ENCODE measurements at places on chromosomes 1 and 21.

- no peak overlapping the region for H3K4me3 ChIP-seq
- no peaks in the 10 kb centered on the region for H3K36me3 ChIP-seq
- DNase-seq = no peak
- no peaks in the 10 kb centered on the region for H3K4me1 ChIP-seq
- no peaks in the 10 kb centered on the region for H3K27me3 ChIP-seq
Measured at GRCh38 chr1:95046359-95046758, 26.4 kb downstream of the ALG14 start.

DNA sequence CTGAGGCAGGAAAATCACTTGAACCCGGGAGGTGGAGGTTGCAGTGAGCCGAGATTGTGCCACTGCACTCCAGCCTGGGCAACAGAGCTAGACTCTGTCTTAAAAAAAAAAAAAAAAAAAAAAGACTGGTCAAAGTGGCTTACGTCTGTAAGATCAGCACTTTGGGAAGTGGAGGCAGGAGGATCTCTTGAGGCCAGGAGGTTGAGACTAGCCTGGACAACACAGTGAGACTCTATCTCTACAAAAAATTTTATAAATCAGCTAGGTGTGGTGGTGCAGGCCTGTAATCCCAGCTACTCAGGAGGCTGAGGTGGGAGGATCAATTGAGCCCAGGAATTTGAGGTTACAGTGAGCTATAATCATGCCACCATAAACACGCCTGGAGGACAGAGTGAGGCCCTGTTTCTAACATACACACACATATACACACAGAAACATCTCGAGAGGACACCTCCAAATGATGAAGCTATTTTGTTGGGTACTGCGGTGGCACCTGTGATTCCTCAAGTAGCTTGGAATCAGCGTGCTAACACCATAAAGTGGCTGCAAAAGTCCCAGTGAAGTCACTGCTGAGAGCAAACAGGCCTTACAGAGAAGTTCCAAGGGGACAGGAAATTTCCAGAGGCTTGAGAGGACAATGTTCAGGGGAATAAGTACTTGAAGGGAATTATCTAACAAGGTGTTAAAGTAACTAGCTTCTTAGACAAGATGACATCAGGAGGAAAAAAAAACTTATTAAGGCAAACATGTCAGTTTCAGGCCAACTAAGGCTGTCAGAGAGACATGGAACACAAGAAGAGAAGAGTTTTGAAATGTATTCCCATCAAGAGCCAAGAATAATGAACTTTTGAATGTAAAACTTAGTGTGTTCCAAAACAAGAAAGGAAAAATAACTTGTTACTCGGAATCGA, 1.3 kb downstream of the NADK start:
- H3K4me1 ChIP-seq = peaks cover 59% of the 10 kb centered on the region
- H3K27me3 ChIP-seq = no peaks in the 10 kb centered on the region
- no peak for DNase-seq
- H3K4me3 ChIP-seq = peak overlapping the region; percentile 83
- H3K36me3 ChIP-seq = peaks cover 5% of the 10 kb centered on the region
- peak overlapping the region; percentile 96 for H3K27ac ChIP-seq

DNA sequence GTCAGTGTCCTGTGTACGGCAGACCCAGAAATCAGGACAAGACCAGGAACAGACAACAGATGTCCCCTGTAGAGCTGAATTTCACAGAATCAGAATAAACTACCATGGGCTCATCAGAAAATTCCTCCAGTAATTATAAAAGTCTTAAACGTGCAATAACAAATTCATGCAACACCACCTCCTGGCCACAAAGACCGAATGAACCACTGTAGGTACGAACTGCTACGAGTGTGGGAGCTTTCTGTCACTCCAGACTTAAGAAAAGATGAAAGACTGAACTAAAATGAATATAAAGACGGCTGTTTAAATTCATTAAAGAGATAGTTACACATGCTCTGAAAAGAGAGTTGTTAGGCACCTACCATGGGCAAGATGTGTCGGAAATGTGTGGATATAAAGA, 333.5 kb downstream of the RRAGC start:
- no peaks in the 10 kb centered on the region for H3K36me3 ChIP-seq
- peaks cover 22% of the 10 kb centered on the region for H3K4me1 ChIP-seq
- no peaks in the 10 kb centered on the region for H3K27me3 ChIP-seq
- H3K4me3 ChIP-seq = no peak overlapping the region

- DNase-seq = no peak
- peaks cover 5% of the 10 kb centered on the region for H3K36me3 ChIP-seq
- H3K27me3 ChIP-seq = no peaks in the 10 kb centered on the region
- no peak overlapping the region for H3K27ac ChIP-seq
Measured at GRCh38 chr21:44973598-44973997, 33.8 kb downstream of the SLX9 start.

DNA sequence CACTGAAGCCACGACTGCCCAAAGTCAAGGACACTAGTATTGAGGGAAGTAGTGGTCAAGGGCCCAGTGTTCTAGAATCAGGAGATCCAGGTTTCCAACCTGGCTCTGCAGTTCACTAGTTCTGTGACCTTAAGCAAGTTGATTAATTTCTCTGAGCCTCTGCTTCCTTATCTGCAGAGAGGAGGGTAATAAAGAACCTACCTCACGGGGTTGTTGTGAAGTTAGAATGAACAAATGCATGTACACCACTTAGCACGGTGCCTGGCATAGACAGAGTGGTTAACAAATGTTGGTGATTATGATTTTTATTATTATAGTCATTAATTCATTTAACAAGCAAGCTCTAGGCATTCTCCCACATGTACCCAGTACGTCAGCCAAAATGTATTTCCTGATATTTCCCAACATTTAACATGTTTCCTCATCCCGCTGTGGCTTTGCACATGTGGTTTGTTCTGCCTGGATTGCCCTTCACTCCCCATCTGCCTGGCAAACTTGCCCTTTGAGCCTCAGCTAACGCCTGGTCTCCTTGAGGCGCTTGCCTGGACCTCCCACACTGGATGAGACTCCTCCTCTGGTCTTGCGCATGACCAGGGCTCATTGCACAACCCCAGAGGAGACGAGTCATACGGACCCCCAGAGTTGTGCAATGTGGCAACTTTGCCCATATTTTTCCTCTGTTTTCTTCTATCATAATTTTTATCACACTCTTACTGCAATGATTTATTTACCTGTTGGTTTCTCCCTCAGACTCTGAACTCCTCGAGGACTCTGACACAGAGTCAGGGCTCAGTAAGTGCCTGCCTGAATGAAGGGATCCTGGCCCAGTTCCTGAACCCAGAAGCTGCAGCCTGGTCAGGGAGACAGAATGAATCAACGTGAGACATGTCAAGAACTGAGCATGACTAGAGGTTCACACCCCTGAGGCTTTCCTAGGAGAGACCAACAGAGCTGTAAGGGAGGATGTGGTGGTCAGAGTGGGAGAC, 20.7 kb upstream of the MFSD2A start:
- no peak overlapping the region for H3K4me3 ChIP-seq
- H3K27me3 ChIP-seq = no peaks in the 10 kb centered on the region
- peaks cover 4% of the 10 kb centered on the region for H3K4me1 ChIP-seq
- H3K36me3 ChIP-seq = no peaks in the 10 kb centered on the region
- no peak for DNase-seq

- DNase-seq = no peak
- H3K36me3 ChIP-seq = peaks cover 7% of the 10 kb centered on the region
- no peak overlapping the region for H3K27ac ChIP-seq
- no peak overlapping the region for H3K4me3 ChIP-seq
- peaks cover 71% of the 10 kb centered on the region for H3K4me1 ChIP-seq
Measured at GRCh38 chr1:167673265-167673664, 43.2 kb downstream of the RCSD1 start.

DNA sequence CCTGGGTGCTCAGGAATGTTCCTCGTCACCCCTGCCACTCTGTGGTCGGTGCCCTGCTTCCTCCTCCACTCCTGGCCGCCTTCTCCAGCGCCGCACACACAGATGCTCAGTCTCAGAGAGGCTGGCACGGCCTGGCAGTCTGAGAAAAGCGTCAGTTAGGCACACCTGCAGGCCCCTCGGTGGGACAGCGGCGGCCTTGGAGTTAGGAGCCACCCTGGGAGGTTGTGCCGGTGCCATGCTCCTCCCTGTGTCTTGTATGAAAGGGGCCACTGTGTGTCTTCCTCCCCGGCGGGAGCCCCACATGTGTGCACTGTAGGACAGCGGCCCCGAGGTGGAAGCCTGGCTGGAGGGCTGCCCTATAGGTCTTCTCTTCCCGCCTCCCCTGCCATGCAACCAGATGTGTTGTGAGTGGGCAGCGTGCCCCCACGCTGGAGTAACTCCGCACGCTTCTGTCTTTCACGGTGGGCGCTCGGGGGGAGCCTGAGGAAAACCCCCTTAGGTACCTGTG, 145.2 kb downstream of the PGBD5 start:
- no peaks in the 10 kb centered on the region for H3K27me3 ChIP-seq
- peak overlapping the region; percentile 16 for H3K4me3 ChIP-seq
- no peak overlapping the region for H3K27ac ChIP-seq
- H3K4me1 ChIP-seq = peaks cover 26% of the 10 kb centered on the region

DNA sequence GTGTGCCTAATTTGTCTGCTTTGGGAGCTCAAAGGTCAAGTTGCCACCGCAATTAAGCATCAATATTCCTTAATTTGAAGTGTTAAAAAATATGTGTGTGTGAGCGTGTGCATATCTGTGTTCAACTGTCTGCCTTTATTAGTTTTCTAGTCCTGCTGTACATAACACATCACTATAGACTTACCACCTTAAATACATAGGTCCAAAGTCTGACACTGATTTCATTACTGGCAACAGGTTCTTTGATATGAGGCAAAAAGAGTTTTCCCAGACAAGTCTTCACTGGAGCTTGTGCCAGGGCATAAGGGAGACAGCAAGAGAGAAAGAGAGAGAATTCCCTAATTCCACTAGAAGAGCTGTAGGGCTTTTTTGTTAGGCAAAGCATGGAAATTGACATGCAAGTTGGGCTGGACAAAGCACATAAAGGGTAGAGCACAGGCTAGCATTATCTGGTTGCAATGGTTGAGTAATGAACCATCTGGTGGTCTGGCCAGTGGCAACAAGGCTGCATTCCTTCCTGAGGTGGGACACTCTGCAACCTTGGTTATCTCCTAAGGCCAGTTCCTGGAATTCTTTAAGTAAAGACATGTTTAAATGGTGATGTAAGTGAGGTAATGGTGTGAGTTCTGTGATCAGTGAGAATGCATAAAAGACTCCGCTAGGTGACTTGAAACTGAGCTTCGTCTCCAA, 457.2 kb upstream of the ADAMTS5 start:
- no peaks in the 10 kb centered on the region for H3K36me3 ChIP-seq
- H3K27me3 ChIP-seq = no peaks in the 10 kb centered on the region
- no peak overlapping the region for H3K4me3 ChIP-seq
- H3K4me1 ChIP-seq = no peaks in the 10 kb centered on the region
- DNase-seq = no peak
- H3K27ac ChIP-seq = no peak overlapping the region

- DNase-seq = no peak
- no peaks in the 10 kb centered on the region for H3K36me3 ChIP-seq
- H3K27me3 ChIP-seq = no peaks in the 10 kb centered on the region
- H3K27ac ChIP-seq = no peak overlapping the region
Measured at GRCh38 chr1:41689558-41689981, 205.1 kb upstream of the EDN2 start.

DNA sequence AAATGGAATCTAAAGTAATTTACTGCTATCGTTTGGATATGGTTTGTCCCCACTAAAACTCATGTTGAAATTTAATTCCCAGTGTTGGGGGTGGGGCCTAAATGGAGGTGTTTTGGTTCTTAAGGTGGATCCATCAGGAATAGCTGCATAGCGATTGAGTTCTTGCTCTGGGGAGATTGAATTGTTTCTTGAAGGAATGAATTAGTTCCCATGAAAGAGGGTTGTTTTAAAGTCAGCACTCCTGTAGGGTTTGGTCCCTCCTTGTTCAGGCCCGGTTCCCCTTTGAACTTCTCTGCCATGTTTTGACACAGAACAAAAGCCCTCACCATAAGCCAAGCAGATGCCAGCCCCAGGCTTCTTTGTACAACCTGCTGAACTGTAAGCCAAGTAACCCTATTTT, 170.9 kb downstream of the COL11A1 start:
- no peak overlapping the region for H3K27ac ChIP-seq
- no peaks in the 10 kb centered on the region for H3K27me3 ChIP-seq
- no peak overlapping the region for H3K4me3 ChIP-seq

DNA sequence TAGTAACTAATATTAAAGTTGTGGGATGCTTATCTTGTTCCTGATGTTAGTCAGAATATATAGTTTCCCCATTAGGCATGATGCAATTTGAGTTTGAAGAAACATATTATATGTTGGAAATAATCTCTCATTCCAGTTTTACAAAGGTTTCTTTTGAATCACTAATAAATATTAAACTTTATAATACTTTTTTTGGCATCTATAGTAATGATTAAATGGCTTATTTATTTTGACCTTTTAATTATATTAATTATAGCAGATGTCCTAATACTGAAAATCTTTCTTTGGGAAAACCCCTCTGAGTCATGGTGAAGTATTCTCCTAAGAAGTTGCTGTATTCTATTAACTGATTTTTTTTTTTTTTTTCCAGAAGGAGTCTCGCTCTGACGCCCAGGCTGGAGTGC, 28.5 kb upstream of the PTGS2 start:
- H3K27ac ChIP-seq = no peak overlapping the region
- H3K4me1 ChIP-seq = no peaks in the 10 kb centered on the region
- H3K27me3 ChIP-seq = peaks cover 8% of the 10 kb centered on the region
- H3K36me3 ChIP-seq = no peaks in the 10 kb centered on the region
- no peak overlapping the region for H3K4me3 ChIP-seq
- no peak for DNase-seq

- no peaks in the 10 kb centered on the region for H3K4me1 ChIP-seq
- no peaks in the 10 kb centered on the region for H3K36me3 ChIP-seq
- H3K4me3 ChIP-seq = no peak overlapping the region
- DNase-seq = no peak
- peaks cover 14% of the 10 kb centered on the region for H3K27me3 ChIP-seq
- no peak overlapping the region for H3K27ac ChIP-seq
Measured at GRCh38 chr1:203069030-203069747, 16.6 kb downstream of the MYOG start.

DNA sequence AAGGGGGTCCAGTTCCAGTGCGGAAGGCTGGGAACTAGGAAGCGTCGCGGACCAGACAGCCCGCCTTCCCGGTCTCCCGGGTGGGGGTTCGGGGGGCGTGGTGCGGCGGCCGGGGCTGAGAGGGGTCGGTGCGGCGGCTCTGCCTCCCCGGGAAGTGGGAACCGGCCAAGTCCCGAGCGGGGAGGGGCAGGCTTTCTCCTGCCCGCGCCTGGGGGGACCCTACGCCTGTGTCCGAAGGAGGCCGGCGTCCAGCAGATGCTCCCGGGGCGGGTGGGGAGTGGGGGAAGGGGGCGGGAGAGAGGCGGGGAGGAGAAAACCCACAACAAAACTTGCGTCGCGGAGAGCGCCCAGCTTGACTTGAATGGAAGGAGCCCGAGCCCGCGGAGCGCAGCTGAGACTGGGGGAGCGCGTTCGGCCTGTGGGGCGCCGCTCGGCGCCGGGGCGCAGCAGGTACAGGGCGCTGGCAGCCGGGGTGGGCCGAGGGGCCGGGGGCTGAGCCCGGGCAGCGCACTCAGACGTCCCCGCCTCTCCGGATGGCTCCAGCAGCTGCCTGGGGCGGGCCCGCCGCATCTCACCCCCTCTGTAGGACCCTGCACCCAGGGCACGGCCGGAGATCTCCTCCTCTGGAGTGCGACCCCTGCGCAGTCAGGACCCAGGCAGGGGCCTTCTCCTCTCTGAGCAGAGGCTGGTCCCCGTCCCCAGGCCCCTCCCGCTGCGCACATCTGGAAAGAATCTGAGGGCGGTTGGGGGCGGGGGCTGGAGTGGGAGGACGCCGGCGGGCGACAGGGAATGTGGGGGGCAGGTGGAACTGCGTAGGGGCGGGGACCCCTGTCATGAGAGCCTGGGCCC, at the start of gene PODN:
Gene PODN (plus strand): TSS at position 355 of the 849 bp plus-strand sequence. CDS start 7,643 bp downstream, outside the sequence.
- no peaks in the 10 kb centered on the region for H3K36me3 ChIP-seq
- peak; percentile 25 for DNase-seq
- H3K27ac ChIP-seq = no peak within 1 kb of the TSS
- peak within 1 kb of the TSS; percentile 66 for H3K4me3 ChIP-seq

All from activated T-cell treated with anti-CD3 and anti-CD28 coated beads, Interleukin-2, amount 50 U/mL, for 72 hours (primary cell).